ENCODE measurements at places on chromosomes 7 and 10.

DNA sequence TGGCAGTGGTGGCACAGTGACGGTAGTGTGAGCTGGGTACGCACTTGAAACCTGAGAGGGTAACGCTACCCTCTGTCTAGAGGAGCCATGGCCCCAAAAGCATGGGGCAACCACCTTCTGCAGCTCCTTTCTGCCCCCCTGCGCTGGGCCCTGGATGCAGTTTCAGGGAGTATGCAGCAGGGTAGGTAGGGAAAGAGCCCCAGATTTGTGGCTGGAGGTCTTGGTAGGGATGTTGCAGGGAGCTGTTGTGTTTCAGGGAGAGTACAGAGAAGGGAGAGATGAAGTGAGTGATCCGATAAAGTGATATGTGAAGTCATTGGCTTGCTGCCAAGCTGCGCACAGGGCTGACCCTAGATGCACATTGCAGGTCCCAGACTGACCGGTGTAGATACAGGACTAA, 2.7 kb upstream of the PGAM2 start:
- DNase-seq = no peak

GRCh38 chr10:6995341-6995740, 415.3 kb upstream of the PRKCQ start:
- DNase-seq = no peak

DNA sequence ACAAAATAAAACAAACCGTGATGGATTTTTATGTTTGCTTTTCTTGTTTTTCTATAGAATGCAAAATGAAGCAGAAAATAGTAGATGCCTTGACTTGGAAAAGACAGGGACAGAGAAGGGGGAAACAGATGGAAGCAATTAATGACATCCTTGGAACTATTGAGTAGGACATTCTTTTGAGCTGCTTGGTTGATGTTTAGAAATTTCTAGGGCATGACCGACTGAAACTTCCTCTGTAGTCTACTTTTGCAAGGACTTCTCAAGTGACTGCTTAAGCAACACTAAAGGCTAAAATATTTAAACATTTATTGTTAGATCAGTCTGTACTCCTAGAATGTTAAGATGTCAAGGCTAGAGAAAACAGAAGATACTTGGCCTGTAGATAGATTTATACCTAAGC, 49.4 kb downstream of the VCL start:
- DNase-seq = no peak

GRCh38 chr10:9796564-9796963, 1221.1 kb upstream of the CELF2 start:
- DNase-seq = no peak

DNA sequence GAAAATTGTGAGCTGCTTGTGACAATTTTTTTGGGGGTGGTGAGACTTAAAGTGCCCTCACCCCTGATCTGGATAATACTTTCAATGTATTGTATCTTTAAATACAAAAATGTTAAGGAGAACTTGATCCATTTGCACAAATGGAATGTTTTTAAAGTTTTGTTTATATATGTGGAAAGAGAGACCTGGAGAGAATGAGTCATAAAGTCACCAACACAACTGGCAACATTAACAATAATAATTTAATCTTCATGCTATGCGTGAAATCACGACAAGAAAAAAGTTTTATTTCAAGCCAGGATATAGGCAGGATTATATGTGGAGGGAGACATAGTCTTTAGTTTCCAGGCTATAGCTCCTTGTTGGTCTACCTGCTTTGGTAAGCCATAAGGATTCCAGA, 537.5 kb downstream of the GPAM start:
- no peak for DNase-seq

DNA sequence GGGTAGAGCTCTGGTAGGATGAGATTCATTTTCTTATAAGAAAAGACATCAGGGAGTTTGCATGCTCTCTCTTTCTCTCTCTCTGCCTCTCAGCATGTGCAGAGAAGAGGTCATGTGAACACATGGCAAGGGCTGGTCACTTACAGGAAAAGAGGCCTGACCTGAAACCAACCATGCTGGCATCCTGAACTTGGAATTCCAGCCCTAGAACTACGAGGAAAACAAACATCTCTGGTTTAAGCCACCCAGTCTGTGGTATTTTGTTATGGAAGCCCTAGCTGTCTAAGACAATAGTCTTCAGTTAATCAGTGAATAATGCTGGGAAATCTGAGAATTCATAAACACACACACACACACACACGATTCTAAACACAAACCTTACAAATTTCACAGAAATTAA, 1104.2 kb upstream of the LRRN3 start:
- no peak for DNase-seq

DNA sequence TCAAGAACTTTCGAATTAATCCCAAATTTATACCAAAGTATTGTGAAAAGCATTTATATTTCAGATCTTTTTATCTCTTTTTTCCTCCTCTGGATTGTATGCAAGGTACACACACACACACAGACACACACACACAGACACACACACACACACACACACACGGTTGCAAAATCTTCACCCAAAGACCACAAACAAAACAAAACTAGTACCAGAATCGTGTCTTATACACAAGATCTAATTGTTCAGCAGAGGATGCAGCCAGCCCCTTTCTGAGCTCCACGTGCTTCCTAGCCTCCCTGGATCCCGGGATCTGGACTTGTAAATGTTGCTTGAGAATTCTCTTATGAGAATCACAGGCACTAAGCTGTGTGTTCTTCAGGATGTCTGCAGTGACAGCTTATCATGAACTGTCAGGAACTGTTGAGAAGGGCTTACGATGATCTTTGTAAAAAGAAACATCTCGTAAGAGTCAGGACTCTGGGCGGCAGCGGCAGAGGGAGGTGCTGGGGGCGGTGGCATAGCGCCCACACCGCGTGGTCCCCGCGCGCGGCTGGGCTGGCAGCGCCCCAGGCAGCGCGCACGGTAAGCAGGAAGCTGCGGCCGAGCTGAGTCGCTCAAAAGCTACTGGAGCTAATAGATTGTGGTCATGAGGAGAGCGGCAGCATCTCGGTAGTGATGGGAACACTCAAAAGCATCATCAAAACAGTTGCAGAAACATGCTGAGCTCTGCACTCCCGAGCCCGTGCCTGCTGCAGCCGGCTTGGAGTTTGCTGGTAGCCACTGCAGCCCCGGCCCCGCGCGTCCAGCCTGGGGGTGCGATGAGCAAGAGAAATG, 277.6 kb downstream of the GATA3 start:
- peak; percentile 80 for DNase-seq

GRCh38 chr7:121643320-121643719, 229.6 kb upstream of the PTPRZ1 start:
- DNase-seq = no peak

DNA sequence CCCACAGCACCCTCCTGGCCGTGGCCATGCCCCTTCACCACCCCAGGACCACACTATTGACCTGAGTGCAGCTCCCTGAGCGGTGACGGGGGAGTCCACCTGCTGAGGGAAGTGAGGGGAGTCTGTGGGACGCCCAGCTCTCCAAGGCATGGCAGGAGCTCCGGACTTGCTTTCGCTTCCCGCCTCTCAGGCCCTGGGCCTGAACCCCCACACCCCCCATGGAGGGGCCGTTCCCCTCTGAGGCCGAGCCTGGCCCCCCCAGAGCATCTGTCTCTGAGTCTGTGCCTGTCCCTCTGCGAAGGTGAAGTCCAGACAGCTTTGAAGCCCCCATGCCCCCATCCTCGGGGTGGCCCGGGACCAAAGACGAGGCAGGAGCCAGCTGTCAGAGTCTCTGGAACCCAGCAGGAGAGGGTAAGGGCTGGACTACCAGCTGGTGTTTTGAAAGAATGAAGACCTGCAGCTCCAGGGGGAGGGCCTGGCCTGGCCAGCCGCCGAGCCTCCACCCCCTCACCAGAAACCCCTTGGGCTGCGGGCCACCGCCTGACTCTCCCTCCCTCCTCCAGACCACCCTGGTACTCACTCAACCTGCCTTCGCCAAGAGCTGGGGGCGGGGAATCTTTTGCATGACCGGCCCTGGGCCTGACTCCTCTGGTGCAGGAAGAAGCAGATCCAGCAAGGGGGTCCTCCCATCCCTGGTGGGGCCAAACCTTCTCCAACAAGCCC, 114.0 kb downstream of the PDGFA start:
- no peak for DNase-seq

All from activated CD8-positive, alpha-beta memory T cell treated with anti-CD3 and anti-CD28 coated beads for 1 hour (primary cell).